AG10803 (cell line): ENCODE measurements at places on chromosomes 11 and 22.

- DNase-seq, result peak; percentile 5
These were observed 41.4 kb upstream of the TTLL12 start for GRCh38 chr22:43228330-43228729.

GRCh38 chr11:14775897-14776296, 116.1 kb downstream of the CYP2R1 start:
- no peak for DNase-seq

DNA sequence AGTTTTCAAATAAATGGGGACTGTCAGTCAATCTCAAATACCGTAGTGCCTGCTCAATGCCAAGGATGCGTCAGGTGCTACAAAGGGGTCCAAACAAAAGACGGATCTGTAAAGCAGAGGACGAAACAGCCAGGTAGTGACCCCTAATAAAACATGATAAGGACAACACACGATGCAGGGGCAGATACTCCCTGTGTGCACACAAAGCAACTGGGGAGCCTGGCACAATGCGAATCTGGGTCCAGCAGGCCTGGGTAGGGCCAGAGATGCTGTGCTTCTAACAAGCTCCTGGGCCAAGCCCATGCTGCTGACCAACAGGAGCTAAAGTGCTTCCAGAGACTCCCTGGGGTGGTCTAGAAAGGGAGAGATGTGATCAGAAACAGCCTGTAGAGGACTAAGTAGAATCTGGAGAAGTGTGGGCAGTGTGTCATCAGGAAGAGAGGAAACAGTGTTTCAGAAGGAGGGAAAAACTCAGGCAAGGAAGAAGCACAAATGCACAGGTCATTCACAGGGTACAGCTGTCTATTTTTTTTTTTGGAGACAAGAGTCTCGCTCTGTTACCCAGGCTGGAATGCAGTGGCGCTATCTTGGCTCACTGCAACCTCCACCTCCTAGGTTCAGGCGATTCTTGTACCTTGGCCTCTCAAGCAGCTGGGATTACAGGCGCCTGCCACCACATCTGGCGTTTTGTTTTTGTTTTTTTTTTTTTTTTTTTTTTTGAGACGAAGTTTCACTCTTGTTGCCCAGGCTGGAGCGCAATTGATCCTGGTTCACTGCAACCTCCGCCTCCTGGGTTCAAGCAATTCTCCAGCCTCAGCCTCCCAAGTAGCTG, 74.5 kb downstream of the MICAL3 start:
- DNase-seq, result no peak

DNA sequence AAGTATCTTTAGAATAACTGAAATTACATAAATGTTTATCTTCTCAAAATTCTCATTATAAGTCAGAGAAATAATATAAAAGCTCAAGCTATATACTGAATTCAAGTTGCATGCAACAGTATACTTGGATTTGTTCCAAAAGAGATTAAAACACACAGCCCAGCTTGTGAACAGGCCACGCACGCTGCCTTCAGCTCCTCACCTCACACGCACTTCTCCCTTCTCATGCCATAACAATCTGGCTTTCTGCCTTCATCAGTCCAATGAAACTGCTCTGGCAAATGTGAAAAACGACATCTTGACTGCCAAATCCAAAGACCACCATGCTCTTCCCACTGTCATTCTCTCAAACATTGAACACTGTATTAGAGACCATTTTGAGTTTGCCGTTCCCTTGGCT, 22.1 kb downstream of the ATP6V1E1 start:
- DNase-seq, result peak; percentile 70

DNA sequence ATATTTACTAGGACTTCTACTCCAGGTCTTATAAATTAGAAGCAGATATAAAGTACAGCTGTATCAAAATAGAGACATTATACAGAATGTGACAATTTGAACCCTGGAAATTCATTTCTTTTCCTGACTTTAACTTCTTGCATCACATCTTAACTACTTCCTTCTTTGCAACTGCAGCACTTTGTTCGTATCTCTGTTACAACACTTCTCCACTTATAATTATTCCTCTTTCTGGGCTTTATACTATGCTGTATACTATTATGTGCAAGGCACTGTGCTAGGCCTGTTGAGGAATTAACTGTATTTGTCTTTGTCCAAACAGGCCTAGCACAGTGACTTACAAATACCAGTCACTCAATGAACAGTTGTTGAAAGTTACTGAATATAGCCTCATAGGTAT, 1.8 kb upstream of the SLC36A4 start:
- DNase-seq, result no peak

GRCh38 chr11:109432105-109432504, 10.1 kb downstream of the C11orf87 start:
- peak; percentile 85 for DNase-seq
